ENCODE measurements at places on chromosomes 2 and 18. TPM values are rescaled to one million over a fixed set of nuclear protein-coding genes. Genes with fewer than 3 reads are reported as not detected.
A peak's percentile ranks its signal among the peaks of the same experiment; 100 is the strongest.

GRCh38 chr2:168961450-168962229, 60.5 kb downstream of the G6PC2 start:
- no peak overlapping the region for H3K27ac ChIP-seq
- peak; percentile 88 for DNase-seq
- H3K4me1 ChIP-seq: peaks cover 7% of the 10 kb centered on the region
- H3K36me3 ChIP-seq: no peaks in the 10 kb centered on the region
- no peak overlapping the region for H3K4me3 ChIP-seq

DNA sequence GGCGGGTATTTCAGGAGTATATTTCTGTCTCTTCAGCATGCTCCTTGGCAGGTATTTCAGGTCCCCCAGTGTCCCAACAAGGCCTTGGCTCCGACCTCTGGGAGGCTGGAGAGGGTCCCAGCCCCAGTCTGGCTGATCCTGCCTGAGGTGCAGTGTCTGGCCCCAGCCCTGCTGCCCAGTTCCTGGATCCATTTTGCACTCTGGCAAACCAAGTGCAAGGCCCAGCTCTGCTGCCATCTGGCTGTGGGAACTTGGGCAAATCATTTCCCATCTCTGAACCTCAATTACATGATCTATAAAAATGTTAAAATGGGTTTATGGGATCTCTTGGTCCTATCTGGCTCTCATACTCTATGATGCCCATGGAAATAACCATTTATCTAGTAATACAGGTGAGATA, 63.6 kb downstream of the ZBTB7C start:
- H3K36me3 ChIP-seq: no peaks in the 10 kb centered on the region
- no peak overlapping the region for H3K4me3 ChIP-seq
- peak; percentile 51 for DNase-seq
- H3K4me1 ChIP-seq: peaks cover 7% of the 10 kb centered on the region

- H3K36me3 ChIP-seq: no peaks in the 10 kb centered on the region
- H3K27me3 ChIP-seq: peaks cover 10% of the 10 kb centered on the region
- H3K4me3 ChIP-seq: no peak overlapping the region
- no peak for DNase-seq
- no peak overlapping the region for H3K27ac ChIP-seq
These were observed 248.6 kb downstream of the SP3 start for GRCh38 chr2:173716458-173717052.

DNA sequence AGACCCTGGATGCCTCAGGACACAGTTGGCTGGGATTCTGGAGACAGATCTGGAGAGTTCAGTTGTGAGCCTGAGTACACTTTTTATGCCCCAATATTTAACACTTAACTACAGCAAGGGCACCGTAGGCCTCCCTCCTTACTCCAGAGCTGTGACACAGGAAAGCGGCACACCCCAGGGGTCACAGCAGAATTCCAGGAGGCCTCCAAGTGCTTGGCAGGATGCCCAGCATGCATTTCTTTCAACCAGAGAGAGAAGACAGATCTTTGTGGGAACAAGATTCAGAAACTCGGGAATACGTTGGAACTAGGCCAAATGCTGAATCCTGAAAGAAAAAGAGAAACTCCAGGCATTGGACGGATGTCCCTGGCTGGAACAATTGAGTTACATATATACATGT, 199.2 kb upstream of the NT5C1B start:
- no peak overlapping the region for H3K4me3 ChIP-seq
- H3K27me3 ChIP-seq: no peaks in the 10 kb centered on the region
- H3K4me1 ChIP-seq: no peaks in the 10 kb centered on the region
- H3K36me3 ChIP-seq: no peaks in the 10 kb centered on the region
- H3K27ac ChIP-seq: no peak overlapping the region

DNA sequence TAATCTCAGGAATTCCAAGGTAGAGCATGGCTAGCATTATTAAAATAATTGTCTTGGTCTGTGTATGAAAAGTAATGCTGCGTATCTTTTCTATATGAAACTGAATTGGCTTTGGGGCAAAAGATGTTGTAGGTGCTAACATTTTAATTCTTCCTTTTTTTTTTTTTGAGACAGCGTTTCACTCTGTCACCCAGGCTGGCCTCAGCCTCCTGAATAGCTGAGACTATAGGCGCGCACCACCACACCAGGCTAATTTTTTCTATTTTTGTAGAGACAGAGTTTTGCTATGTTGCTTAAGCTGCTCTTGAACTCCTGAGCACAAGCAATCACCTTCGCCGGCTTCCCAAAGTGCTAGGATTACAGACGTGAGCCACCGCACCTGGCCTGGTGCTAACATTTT, 172.6 kb upstream of the STON1 start:
- peaks cover 46% of the 10 kb centered on the region for H3K4me1 ChIP-seq
- H3K4me3 ChIP-seq: no peak overlapping the region
- no peak overlapping the region for H3K27ac ChIP-seq

DNA sequence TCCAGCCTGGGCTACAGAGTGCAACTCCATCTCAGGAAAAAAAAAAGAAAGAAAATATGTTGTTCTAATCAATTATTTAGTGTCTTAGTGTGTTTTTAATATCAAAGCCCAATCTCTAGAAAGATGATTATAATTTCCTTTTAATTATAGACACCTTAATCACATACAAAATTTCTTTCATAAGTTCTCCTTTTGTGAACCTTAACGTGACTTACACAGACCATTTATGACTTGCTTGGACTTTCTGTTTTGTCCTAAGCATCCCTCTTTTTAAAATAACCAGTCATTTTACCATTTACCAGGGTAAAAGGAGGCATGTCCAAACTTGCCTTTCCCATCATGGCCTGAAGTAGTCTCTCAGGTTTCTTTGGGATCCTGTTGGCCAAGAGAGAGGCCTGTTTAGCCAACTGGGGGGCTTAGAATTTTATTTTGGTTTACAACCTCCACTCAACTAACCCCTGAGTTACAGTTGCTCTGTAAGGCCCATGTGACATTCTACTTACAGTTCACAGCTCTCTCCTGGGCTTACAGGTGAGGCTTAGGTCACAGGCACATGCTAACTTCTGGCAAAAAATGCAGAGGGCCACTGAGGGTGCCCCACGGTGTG, 23.9 kb upstream of the GPR155 start:
- H3K4me1 ChIP-seq: no peaks in the 10 kb centered on the region
- H3K27ac ChIP-seq: no peak overlapping the region
- H3K36me3 ChIP-seq: no peaks in the 10 kb centered on the region
- H3K27me3 ChIP-seq: no peaks in the 10 kb centered on the region
- no peak overlapping the region for H3K4me3 ChIP-seq

- no peaks in the 10 kb centered on the region for H3K36me3 ChIP-seq
- H3K27ac ChIP-seq: no peak overlapping the region
- DNase-seq: no peak
- no peak overlapping the region for H3K4me3 ChIP-seq
- H3K4me1 ChIP-seq: no peaks in the 10 kb centered on the region
These were observed 256.0 kb upstream of the FANCL start for GRCh38 chr2:58497168-58497567.

DNA sequence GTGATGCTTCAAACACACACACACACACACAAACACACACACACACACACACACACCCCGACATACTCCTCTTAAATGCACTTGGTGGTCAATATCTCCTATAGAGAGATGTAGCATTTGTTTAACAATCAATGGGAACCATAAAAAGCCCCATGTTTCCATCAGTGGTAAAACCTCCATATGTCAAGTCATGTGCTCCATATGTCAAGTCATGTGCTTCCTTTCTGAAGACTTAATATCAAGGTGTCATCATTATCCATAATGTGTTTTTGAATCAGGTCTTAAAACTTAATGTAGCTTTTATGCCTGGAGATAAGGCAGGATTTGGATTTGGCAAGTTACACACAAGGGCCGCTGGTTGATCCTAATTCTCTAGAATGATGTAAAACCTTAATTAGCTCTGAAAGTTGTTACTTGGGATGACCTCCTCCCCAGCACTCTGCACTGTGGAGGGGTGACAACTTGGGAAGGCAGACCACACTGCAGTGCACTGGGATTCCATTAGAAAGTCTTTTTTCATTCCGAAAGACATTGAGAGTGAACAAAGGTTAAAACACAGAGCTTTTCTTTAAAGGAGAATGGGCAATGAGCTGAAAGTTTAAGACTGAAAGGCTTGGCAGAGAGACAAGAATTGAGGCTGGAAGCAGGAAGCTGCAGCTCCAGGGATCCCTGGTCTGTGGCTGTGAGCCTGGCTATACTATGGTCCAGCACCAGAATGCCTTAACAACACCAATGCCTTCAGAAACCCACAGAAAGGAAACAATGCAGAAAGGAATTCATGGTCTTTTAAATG, 26.4 kb downstream of the ALK start:
- H3K36me3 ChIP-seq: no peaks in the 10 kb centered on the region
- no peaks in the 10 kb centered on the region for H3K4me1 ChIP-seq
- DNase-seq: no peak
- no peak overlapping the region for H3K27ac ChIP-seq

- H3K27me3 ChIP-seq: no peaks in the 10 kb centered on the region
- H3K36me3 ChIP-seq: peaks cover under 1% of the 10 kb centered on the region
- H3K27ac ChIP-seq: no peak overlapping the region
- no peak for DNase-seq
- H3K4me1 ChIP-seq: peaks cover 35% of the 10 kb centered on the region
These were observed 2.3 kb downstream of the SFXN5 start for GRCh38 chr2:73069041-73069854.

DNA sequence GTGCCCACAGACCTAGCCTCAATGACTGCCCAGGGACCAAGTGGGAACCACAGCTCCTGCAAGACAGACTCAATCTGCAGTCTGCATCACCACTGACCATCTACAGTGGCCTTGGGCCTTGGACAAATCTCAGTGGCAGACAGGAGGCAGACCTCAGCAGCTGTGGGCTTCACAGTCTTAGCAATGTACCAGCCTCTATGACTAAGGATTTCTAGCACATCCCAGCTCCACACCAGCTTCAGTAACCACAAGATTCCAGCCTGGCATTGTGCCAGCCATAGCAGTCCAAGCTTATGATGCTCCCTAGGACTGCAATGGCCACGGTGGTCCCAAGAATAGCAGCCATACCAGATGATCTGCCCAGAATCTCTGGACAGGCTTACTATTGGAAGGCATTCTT, 19.6 kb upstream of the WDR75 start:
- H3K36me3 ChIP-seq: no peaks in the 10 kb centered on the region
- H3K4me1 ChIP-seq: no peaks in the 10 kb centered on the region
- DNase-seq: no peak
- no peaks in the 10 kb centered on the region for H3K27me3 ChIP-seq

The PID1 gene
- 32.7 TPM for total RNA-seq

The KYNU gene
- total RNA-seq: not detected
